ENCODE measurements at places on chromosomes 5 and 9. TPM values are rescaled to one million over a fixed set of nuclear protein-coding genes. Genes with fewer than 3 reads are reported as not detected.

- H3K36me3 ChIP-seq = peaks cover 7% of the 10 kb centered on the region
- H3K27ac ChIP-seq = no peak overlapping the region
- H3K27me3 ChIP-seq = no peaks in the 10 kb centered on the region
- DNase-seq = no peak
Measured at GRCh38 chr9:132935026-132935425, 9.4 kb downstream of the TSC1 start.

DNA sequence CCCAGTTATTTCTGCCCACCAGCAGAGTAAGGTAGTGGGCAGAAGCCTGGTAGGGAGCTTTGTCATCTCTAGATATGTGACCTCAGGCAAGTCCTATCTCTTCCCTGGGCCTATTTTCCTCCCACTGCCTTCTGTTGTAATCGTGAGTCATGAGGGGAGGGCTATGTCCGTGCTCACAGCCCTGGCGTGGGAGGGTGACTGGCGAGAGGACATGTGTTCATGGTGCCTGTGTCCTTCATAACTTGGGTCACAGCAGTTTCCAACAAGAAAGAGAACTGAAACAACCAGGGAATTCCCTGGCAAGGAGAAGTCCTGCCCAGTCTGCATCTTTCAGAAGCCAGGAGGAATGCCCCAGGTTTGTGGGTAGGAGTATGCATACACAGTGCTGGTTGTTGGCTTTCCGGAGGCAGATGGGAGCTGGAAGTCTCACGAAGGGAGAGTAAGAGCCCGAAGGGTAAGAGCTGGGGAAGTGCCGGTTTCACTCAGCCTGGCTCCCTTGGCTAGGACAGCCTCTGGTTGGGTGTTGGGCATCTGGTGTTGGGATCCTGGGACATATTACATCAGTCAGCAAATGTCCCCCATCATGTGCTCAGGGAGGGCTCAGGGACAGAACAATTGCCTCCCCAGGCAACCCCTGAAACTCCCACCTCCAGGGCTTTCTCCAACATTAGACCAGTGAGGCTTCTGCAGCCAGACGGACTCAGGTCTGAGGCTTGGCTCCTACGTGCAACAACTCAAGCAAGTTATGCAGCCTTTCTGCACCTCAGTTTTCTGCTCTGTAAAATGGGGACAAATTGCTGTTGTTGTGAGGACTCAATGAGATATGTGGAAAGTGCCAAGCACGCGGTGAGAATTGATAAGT, 4.3 kb upstream of the TIFAB start:
- no peak for DNase-seq
- no peaks in the 10 kb centered on the region for H3K36me3 ChIP-seq
- peaks cover 12% of the 10 kb centered on the region for H3K27me3 ChIP-seq
- H3K27ac ChIP-seq = no peak overlapping the region
- no peaks in the 10 kb centered on the region for H3K4me1 ChIP-seq

DNA sequence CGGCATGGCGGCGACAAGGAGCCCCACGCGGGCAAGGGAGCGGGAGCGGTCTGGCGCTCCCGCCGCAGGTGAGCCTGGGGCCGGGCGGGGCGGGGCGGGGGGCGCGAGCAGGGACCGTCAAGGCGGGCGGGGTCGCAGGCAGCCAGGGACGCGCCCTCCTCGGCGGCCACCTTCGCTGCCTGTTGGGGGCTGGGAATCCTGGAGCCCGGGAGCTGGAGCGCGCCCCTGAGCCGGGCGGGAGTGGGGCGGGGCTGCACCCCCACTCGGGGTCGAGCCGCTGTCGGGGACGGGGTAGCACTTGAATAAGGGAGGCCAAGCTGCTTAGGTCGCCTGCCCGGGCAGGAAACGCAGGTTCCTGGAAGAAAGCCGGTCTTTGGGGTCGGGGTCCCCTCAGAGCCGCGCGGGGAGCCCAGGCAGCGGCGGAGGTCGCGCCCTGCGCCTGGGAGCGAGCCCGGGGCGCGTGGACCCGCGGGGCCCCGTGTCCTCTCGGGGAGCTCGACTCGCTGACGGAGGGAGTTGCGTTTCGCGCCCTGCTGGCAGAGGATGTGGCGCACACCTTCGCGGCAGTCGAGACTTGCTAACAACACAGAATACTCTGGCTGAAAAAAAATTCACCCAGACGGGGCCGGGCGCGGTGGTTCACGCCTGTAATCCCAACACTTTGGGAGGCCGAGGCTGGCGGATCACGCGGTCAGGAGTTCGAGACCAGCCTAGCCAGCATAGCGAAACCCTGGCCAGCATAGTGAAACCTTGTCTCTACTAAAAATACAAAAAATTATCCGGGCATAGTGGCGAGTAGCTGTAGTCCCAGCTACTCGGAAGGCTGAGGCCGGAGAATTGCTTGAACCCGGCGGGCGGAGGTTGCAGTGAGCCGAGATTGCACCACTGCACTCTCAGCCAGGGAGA, 552 bp downstream of the OTULINL start:
- peaks cover 11% of the 10 kb centered on the region for H3K27me3 ChIP-seq
- peak; percentile 85 for DNase-seq
- no peaks in the 10 kb centered on the region for H3K36me3 ChIP-seq
- no peaks in the 10 kb centered on the region for H3K4me1 ChIP-seq

GRCh38 chr5:126793097-126793496, 16.2 kb downstream of the LMNB1 start:
- H3K4me1 ChIP-seq = peaks cover under 1% of the 10 kb centered on the region
- no peak overlapping the region for H3K27ac ChIP-seq
- H3K4me3 ChIP-seq = no peak overlapping the region
- DNase-seq = no peak

DNA sequence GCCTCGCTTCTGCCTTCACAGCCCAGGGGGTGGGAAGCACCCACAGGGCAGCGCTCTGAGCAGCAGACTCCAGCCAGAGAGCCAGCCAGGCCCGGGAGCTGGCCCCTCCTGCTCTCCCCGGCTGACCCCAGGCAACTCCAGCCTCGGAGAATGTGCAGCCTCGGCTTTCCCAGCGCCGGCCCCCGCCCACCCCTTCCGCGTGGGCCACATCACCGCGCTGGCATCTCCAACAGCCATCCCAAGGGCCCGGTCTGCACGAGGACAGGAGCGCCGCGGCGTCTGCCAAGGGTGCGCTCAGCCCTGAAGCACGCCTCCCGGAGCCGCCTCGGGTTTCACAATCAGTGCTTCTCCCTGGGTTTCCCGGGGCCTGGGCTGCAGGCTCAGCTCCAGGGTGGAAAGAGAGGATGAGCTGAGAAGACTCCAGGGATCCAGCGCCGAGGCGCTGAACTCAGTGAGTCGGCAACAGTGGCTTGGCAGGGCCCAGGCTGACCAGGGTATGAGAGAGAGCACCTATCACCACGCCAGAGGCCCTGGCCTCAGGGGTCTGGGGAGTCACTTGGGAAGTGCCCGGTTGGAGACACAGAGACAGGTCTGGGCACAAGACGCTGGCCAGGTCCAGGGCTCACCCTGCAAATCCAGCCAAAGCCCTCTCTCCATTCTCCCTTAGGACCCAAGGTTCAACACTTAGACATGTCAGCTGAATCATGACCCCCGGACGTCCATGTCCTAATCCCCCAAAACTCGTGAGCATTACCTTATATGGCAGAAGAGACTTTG, 79.6 kb downstream of the ADAMTS2 start:
- H3K36me3 ChIP-seq = no peaks in the 10 kb centered on the region
- no peak overlapping the region for H3K27ac ChIP-seq
- DNase-seq = peak; percentile 71
- no peaks in the 10 kb centered on the region for H3K27me3 ChIP-seq
- H3K4me3 ChIP-seq = no peak overlapping the region

- H3K27me3 ChIP-seq = peaks cover 52% of the 10 kb centered on the region
- peaks cover 8% of the 10 kb centered on the region for H3K4me1 ChIP-seq
- DNase-seq = no peak
- H3K27ac ChIP-seq = no peak overlapping the region
- no peak overlapping the region for H3K4me3 ChIP-seq
- no peaks in the 10 kb centered on the region for H3K36me3 ChIP-seq
Measured at GRCh38 chr9:36138496-36138895, 2.0 kb downstream of the GLIPR2 start.

- H3K4me3 ChIP-seq = no peak overlapping the region
- no peak overlapping the region for H3K27ac ChIP-seq
- no peak for DNase-seq
Measured at GRCh38 chr9:8816361-8816760, 1016.8 kb upstream of the DMAC1 start.

DNA sequence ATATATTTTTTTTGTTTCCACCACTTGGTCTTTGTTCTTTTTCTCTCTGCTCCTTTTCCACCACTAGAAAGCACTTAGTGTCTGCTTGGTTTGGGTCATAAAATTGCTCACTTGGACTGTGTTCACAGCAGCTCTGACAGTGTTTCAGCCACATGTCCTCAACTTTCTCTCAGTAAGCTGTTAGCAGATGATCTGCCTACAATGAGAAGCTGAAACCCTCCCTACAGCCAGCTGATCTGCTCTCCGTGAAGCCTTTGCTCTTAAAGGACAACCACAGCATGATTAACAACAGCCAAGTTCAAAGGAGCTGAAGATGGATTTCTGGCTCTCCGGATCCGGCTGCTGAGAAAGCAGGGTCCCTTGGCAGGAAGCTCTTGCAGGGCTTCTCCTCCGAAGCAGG, 31.6 kb downstream of the PRLR start:
- H3K36me3 ChIP-seq = no peaks in the 10 kb centered on the region
- no peaks in the 10 kb centered on the region for H3K27me3 ChIP-seq
- no peak overlapping the region for H3K4me3 ChIP-seq
- H3K4me1 ChIP-seq = no peaks in the 10 kb centered on the region

DNA sequence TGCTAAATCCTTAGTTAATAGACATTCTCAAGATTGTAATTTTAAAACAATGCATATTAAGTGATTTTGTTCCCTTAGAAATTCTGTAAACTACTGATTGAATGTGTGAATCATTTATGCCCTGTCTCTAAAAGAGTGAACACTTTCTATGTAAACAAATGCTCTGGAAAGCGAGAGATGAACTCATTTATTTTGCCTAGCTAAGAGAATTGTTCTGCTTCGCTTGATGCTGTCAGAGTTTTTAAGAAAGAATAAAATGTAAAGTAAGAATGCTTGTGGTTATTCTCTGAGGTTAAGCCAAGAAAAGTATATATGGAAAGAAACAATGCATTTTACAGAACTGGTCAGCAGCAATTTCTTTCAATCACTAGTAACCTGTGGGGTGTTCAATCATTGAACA, 347.4 kb upstream of the NUDT12 start:
- H3K36me3 ChIP-seq = no peaks in the 10 kb centered on the region
- no peaks in the 10 kb centered on the region for H3K4me1 ChIP-seq
- DNase-seq = no peak
- H3K27me3 ChIP-seq = no peaks in the 10 kb centered on the region
- no peak overlapping the region for H3K4me3 ChIP-seq

- H3K4me1 ChIP-seq = no peaks in the 10 kb centered on the region
- no peak overlapping the region for H3K4me3 ChIP-seq
- no peak for DNase-seq
- H3K27ac ChIP-seq = no peak overlapping the region
- no peaks in the 10 kb centered on the region for H3K27me3 ChIP-seq
Measured at GRCh38 chr5:123444016-123444415, 20.8 kb upstream of the CEP120 start.

Gene FGF18
- total RNA-seq = 0.63 TPM

All from H1 (cell line).